ENCODE measurements at places on chromosomes 16 and 17.

DNA sequence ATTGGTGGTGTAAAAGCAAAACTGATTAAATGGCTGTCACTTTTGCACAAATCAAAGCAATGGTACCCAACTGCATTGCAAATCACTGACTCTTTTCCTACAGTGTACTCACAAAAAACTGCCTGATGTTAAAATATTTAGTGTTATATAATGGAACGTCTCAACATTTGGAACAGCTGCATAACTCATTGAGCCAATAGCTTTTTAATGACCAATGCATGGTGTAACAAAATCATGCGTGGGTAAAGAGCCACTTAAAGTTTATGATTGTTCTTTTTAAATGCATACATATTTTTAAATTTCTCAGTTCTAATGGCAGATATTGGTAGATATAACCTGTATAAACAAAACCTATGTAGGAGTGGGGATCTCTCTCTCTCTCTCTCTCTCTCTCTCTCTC, 204.0 kb upstream of the MPHOSPH6 start:
- DNase-seq = no peak

- DNase-seq = no peak
Measured at GRCh38 chr17:65121916-65122806, 15.0 kb upstream of the RGS9 start.

DNA sequence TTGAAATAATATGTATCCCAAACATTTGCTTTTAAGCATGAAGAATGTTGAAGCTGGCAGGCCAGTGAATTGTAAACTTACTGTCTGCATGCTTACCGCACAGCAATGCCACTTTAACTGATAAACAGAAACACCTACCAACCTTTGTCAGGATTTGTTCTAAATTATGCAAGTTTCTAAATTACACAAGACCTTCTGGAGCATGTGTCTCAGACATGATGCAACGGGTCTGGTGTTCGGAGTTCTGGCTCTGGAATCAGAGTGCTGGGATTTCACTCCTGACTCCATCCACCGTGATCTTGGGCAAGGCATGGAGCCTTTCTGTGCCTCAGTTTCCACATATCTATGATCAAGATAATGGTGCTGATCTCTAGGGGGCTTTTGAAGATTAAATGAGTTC, 111.2 kb downstream of the CCT6B start:
- peak; percentile 7 for DNase-seq

DNA sequence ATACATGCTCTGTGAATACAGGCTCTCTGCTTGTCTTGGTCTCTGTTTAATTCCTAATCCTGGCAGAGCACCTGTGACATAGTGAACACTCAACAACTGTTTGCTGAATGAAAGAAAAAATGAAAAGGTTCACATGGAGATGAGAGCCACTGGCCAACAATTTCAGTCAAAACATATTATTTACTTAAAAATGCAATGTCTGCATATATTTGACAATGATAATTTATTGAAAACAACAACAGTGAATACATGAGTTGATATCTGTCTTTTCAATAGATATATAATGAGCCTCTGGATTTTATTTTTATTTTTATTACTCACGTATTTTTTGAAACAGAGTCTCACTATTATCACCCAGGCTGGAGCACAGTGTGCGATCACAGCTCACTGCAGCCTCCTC, 136.6 kb downstream of the CDH13 start:
- DNase-seq = no peak

- no peak for DNase-seq
Measured at GRCh38 chr17:72069586-72070202, 51.1 kb upstream of the SOX9 start.

Data from amniotic epithelial cell (primary cell).